ENCODE measurements at places on chromosomes 5 and 9. TPM values are rescaled to one million over a fixed set of nuclear protein-coding genes. Genes with fewer than 3 reads are reported as not detected.

The CYSRT1 gene
- 0.34 TPM for total RNA-seq

The MYORG gene
- total RNA-seq: 1.0 TPM

- no peak overlapping the region for H3K4me3 ChIP-seq
- DNase-seq: no peak
- no peak overlapping the region for H3K27ac ChIP-seq
- no peaks in the 10 kb centered on the region for H3K4me1 ChIP-seq
- H3K27me3 ChIP-seq: no peaks in the 10 kb centered on the region
Measured at GRCh38 chr5:170644501-170644900, 139.0 kb upstream of the GABRP start.

DNA sequence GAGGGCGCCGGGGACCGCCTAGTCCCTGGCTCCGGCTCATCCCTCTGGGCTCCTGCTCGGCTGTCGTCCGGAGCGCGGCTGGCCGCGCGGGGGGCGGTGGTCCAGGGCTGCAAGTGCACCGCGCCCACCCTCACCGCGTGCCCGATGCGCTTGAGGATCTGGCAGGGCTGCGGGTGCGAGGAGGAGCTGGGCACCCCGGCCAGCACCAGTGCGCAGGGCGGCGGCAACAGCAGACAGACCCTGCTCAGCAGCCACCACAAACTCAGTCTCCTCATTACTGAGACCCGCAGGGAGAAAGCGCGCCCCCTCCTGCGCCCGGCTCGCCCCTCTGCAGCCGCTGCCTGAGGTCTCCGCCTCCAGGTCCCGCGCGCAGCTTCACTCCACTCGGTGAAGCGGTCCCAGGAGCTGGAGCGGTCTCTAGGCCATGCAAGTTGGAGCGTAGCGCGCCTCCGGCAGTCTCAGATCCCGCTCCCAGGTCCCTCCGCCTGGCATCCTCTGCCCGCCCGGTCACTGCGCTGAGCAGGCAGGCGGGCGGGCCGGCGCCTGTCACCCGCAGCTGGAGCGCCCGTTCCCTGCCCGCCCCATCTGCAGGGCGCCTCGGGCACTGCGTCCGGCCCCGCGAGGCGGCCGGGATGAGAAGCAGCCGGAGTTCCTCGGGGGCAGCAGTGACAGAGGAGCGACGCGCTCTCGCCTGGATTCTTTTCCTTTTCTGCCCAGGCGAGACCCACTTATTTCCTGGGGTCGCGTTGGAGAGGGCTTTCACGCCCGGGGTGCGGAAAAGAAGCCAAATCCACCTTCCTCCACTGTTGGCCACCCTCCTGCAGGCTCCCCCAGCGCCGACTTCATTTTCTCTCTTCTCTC lies 512 bp downstream of the GRIN3A start:
- no peak for DNase-seq
- no peaks in the 10 kb centered on the region for H3K4me1 ChIP-seq
- H3K27ac ChIP-seq: no peak overlapping the region
- no peak overlapping the region for H3K4me3 ChIP-seq
- H3K27me3 ChIP-seq: peaks cover 44% of the 10 kb centered on the region
- H3K36me3 ChIP-seq: no peaks in the 10 kb centered on the region

The STPG3 gene
- total RNA-seq: not detected

The COL27A1 gene
- 37.7 TPM for total RNA-seq

The DPYSL3 gene
- total RNA-seq: 175 TPM

The GLDC gene
- 0.26 TPM for total RNA-seq

- no peaks in the 10 kb centered on the region for H3K36me3 ChIP-seq
- no peak overlapping the region for H3K27ac ChIP-seq
- H3K4me3 ChIP-seq: no peak overlapping the region
- no peaks in the 10 kb centered on the region for H3K27me3 ChIP-seq
Measured at GRCh38 chr5:163822548-163822947, 317.1 kb downstream of the MAT2B start.

DNA sequence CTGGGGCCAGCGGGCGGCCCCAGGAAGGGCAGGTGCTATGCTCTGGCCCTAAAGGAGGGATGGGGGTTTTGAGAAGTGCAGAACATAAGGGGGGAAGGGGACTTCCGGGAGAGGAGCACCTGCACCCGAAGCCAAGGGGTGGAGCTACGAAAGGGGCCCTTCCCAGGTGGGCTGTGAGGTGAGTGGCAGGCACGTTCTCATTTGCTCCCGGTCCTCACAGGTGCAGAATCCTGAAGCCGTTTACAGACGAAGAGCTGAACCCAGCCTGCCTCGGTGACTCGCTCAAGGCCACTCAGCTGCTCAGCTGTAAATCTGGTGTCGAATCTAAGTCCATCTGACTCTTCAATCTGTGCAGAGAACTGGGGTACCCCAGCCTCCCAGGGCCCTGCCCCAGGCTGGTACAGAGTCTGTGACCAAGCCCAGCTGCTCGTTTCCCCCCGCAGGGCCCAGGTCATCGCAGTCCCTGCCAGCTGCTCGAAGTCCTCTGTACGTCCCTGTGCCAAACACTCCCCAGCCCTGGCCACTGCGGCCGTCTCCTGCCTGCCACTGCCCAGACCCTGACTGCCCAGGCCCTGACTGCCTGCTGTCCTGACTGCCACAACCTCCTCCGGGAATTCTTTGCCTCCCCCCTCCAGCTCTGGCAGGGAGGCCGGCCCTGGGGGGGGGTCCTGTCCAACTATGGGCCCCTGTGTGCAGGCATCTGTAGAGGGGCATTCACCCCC lies 53.8 kb upstream of the RXRA start:
- no peaks in the 10 kb centered on the region for H3K27me3 ChIP-seq
- H3K27ac ChIP-seq: no peak overlapping the region
- no peak overlapping the region for H3K4me3 ChIP-seq
- no peaks in the 10 kb centered on the region for H3K4me1 ChIP-seq
- DNase-seq: no peak

GRCh38 chr5:146947181-146947941 lies 68.8 kb upstream of the PPP2R2B start:
- no peaks in the 10 kb centered on the region for H3K27me3 ChIP-seq
- no peak for DNase-seq
- H3K4me3 ChIP-seq: no peak overlapping the region
- H3K36me3 ChIP-seq: no peaks in the 10 kb centered on the region

The CNTLN gene
- 11.3 TPM for total RNA-seq

- no peak overlapping the region for H3K4me3 ChIP-seq
- H3K27me3 ChIP-seq: no peaks in the 10 kb centered on the region
- H3K36me3 ChIP-seq: no peaks in the 10 kb centered on the region
- peak overlapping the region; percentile 75 for H3K27ac ChIP-seq
- peaks cover 18% of the 10 kb centered on the region for H3K4me1 ChIP-seq
- no peak for DNase-seq
Measured at GRCh38 chr9:121360601-121361374, 9.3 kb downstream of the STOM start.

DNA sequence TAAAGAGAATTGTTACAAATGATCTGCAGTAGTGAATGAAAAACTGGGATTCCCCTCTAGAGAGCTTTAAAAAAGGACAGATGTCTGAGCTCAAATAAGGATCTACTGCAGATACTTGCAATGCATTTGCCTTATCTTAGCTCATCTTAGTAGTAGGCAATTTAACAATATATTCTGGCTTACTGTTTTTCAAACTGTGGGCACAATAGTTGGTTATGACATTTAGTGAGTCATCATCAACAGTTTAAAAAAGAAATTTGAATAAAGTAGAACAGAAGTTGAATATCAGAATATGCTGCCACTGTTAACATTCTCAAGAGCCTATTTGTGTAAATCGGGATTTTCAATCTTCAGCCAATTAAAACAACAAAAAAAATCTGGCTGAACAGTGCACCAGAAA lies 6.7 kb upstream of the CAST start:
- no peaks in the 10 kb centered on the region for H3K36me3 ChIP-seq
- no peaks in the 10 kb centered on the region for H3K4me1 ChIP-seq
- H3K27ac ChIP-seq: no peak overlapping the region
- no peak overlapping the region for H3K4me3 ChIP-seq

DNA sequence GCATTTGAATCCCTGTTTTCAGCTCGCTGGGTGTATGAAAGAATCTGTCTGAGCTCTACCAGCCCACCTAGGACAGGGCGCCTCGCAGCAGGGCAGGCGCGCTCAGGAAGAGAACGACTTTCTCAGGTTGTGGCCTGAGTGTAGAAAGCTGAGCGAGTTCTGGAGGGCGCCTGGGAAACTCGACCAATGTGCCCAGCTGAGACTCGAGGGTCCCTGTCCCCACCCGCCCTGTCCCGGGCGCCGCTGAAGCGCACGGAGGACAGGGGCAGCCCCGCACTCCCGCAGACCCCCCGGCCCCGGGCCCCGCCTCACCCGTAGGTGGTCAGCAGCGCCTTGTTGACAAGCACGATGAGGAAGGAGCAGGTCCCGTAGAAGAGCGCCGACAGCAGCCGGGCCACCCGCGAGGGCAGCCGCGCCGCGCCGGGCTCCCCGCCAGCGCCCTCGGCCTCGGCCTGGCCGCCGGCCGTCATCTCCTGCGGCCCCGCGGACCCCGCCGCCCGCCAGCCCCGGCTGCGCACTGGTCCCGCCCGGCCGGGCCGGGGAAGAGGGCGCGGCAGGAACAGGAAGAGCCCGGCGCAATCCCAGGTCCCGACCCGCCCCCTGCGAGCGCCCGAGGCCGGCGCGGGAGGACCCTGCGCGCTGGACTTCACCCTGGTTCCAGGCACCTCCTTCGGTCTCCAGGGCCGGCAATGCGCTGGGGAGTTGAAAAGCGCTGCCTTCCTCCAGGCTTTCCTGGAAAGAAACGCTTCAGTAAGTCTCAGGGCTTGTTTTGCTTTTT lies at the start of gene SLC35D2:
Gene SLC35D2, minus strand, starts transcription at position 547 of the 778 bp plus-strand sequence. Its CDS starts 77 bp downstream, at position 470.
- DNase-seq: peak; percentile 63
- H3K4me1 ChIP-seq: no peaks in the 10 kb centered on the region
- no peaks in the 10 kb centered on the region for H3K36me3 ChIP-seq
- H3K27ac ChIP-seq: peak within 1 kb of the TSS; percentile 90
- peak within 1 kb of the TSS; percentile 70 for H3K4me3 ChIP-seq
- no peaks in the 10 kb centered on the region for H3K27me3 ChIP-seq

The CCDC192 gene
- not detected for total RNA-seq

- no peak overlapping the region for H3K4me3 ChIP-seq
- no peaks in the 10 kb centered on the region for H3K36me3 ChIP-seq
- DNase-seq: no peak
- H3K27me3 ChIP-seq: no peaks in the 10 kb centered on the region
- H3K27ac ChIP-seq: no peak overlapping the region
- no peaks in the 10 kb centered on the region for H3K4me1 ChIP-seq
Measured at GRCh38 chr9:92373167-92373566, 31.2 kb downstream of the OGN start.

GRCh38 chr9:92992549-92992948 lies 45.2 kb downstream of the FGD3 start:
- no peaks in the 10 kb centered on the region for H3K4me1 ChIP-seq
- H3K27me3 ChIP-seq: no peaks in the 10 kb centered on the region
- no peaks in the 10 kb centered on the region for H3K36me3 ChIP-seq
- DNase-seq: no peak

The RNF208 gene
- total RNA-seq: 3.7 TPM

The PCDHGA12 gene
- total RNA-seq: 13.7 TPM

GRCh38 chr5:73205305-73205704 lies 32.3 kb downstream of the TMEM174 start:
- H3K4me1 ChIP-seq: no peaks in the 10 kb centered on the region
- no peak overlapping the region for H3K27ac ChIP-seq
- no peak overlapping the region for H3K4me3 ChIP-seq
- no peaks in the 10 kb centered on the region for H3K36me3 ChIP-seq

DNA sequence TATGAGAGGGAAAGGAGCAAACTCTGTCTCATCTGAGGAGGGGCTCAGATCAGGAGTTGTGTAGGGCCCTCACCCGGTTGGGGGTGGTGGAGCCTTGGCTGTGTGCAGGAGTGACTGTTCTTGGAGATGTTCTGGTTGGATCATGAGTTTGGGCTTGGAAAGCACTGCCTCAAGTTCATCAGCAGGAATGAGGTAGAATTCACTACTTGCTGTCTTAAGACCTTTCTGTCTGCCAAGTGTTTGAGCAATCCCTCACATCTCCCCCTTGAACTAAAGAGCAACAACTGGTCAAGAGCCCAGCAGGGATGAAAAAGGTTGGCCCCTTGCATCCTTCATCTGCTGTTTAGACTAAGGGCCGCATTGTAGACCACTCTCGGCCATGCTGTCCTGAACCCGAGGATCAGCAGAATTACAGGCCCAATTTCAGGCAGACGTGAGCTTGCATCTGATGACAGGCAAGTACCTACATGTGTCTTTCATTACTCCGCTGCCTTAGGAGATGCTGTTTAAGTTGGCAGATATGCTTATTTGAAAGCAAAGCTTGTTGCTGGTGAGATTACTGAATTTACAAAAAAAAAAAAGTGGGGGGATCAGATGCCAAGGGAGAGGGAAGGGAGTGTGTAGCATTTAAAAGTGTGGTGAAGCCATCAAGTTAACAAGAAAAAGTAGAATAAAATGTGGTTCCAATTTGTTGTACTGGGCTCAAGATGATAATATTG lies 36.4 kb downstream of the PIK3R1 start:
- no peaks in the 10 kb centered on the region for H3K36me3 ChIP-seq
- H3K4me1 ChIP-seq: peaks cover 12% of the 10 kb centered on the region
- peak overlapping the region; percentile 79 for H3K27ac ChIP-seq
- no peaks in the 10 kb centered on the region for H3K27me3 ChIP-seq
- H3K4me3 ChIP-seq: no peak overlapping the region
- peak; percentile 74 for DNase-seq

DNA sequence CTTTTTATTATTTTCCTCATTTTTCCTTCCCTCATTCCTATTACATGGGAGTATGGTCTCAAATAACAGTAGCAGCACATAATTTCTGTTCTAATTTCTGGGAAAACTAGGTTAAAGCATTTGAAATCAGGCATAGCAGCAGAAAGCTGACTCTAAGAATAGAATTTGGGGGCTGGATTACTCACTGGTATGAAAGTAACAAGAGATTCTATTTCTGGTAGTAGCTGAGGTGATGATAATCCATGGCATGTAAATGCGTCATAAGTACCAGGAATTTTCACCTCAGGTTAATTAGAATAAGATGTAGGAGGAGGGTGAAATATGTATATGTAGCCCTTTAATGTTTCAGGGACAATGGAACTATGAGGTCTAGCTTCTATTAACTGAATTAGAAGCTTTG lies 662.0 kb downstream of the PTPRD start:
- no peak for DNase-seq
- H3K4me3 ChIP-seq: no peak overlapping the region
- H3K27ac ChIP-seq: no peak overlapping the region
- H3K4me1 ChIP-seq: no peaks in the 10 kb centered on the region
- no peaks in the 10 kb centered on the region for H3K36me3 ChIP-seq

DNA sequence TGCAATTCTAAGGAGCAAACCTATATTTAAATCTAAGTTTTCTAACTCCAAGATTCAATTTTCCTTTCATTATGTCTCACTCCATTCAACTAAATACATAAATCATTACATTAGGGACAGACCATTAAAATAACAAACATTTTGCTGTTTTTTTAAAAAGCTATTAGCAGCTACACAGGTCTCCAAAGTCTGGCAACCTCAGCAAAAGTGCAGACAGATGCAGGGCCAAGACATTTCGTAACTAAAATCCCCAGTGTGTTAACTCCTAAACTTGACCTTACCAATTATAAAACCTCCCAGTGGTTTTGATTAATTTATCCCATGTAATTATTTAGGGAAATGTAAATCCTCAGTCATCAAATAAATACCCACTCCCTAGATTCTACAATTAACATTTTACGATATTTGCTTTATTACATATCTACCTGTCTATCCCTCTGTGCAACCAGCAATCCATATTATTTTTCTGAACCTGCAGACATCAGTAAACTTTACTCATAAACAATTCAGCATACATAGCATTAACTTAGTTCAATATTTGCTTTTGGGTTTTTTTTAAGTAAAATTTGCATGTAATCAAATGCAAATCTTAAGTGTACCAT lies 64.7 kb downstream of the RGS7BP start:
- no peak for DNase-seq
- H3K27me3 ChIP-seq: no peaks in the 10 kb centered on the region
- no peak overlapping the region for H3K27ac ChIP-seq
- H3K4me1 ChIP-seq: no peaks in the 10 kb centered on the region
- no peaks in the 10 kb centered on the region for H3K36me3 ChIP-seq

Measured in uterus (tissue), 4 donors.